ENCODE measurements at places on chromosomes 12 and 14.
A peak's percentile ranks its signal among the peaks of the same experiment; 100 is the strongest.

- peak; percentile 67 for DNase-seq
These were observed 339.3 kb downstream of the EGLN3 start for GRCh38 chr14:33611405-33612196.

GRCh38 chr12:90071996-90072395 is 363.4 kb upstream of the ATP2B1 start:
- no peak for DNase-seq

GRCh38 chr12:7609495-7609894 is 56.2 kb downstream of the APOBEC1 start:
- peak; percentile 66 for DNase-seq

GRCh38 chr14:72678356-72678755 is 215.5 kb downstream of the DPF3 start:
- peak; percentile 85 for DNase-seq

- DNase-seq: no peak
These were observed 187.4 kb upstream of the PRMT8 start for GRCh38 chr12:3303410-3304136.

GRCh38 chr12:111451649-111452129 is 46.0 kb downstream of the SH2B3 start:
- DNase-seq: peak; percentile 67

DNA sequence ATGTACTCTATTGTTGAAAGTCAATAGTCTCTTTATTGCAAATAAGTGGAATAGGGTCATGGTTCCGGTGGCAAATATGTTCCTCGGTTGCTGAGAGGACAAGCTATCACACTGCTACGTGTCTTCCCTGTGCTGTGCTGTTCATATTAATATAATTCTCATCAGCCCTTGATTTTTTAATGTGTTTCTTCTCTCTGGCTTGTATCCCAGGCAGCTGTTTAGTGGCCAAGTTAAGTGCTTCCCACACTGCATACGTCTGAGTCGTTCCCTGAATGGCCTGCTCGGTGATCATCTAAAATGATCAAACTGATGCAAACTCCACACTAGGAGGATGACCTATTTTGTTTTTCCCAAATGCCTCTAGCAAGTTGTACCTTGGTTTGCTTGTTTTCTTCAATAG is 186.4 kb downstream of the ANO6 start:
- peak; percentile 26 for DNase-seq

- DNase-seq: peak; percentile 97
These were observed 6.7 kb downstream of the IFFO1 start for GRCh38 chr12:6548966-6549683.

DNA sequence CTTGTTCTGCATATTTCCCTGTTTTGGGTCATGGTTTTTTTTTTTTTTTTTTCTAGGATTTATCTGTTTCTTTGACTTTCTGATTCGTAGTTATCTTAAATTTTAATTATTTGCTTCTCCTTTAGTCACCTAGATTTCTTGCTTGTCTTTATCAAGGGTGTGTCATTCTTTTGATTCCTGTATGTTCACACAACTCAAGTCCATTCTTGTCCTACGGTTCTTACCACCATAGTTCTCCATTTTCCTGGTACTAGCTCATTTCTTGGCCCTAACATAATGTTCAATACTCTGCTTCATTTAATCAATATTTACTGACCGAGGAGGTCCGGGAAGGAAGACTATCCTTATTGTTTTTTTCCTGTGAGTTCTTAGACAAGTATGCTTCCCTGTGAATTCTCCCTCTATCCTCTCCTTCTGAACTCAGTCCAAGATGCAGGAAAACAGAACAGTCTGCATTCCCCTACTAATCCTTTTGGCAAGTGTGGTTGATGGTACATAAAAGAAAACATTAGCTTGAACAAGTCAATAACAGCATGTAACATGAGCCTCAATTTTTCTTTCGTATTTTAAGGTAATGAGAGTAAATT is 1346.4 kb upstream of the SEL1L start:
- DNase-seq: no peak

DNA sequence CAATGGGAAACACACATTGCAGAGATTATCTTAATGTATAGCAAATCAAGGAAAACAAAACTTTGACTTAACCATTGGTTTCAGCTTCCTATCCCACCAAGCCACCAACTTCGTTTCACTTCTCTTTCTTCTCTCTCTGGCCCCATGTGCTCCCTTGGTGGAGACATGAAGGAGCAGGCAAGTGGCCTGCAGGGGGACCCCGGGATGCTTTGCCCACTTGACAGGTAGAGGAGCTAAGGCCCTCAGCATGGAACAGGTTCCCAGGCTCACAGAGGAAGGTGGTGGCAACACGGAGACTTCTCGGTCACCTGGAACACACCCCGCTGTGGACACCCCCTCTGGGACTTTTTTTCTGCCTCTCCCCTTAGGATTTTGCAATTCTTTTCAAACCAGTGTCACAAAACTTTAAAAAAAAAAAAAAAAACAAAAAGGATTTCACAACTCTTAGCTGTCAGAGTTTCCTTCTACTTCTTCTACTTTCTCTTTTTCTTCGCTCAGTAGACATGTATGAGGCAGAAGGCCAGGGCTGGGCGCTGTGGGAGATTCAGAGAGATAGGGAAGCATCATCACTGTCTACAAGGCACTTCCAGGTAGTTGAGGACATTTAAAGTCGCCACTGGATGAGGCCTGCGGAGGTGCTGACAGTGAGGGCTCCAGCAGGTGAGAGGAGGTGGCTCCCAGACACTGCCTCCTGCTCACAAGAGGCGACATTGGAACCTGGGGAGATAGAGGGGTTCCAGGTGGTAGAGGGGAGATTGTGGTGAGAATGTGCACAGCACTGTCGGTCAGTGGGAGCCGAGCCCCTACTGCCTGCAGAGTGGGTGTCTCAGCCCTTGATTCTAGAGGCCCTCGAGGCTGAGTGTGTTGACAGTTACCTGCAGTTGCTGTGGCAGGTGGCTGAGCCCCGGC is 119.6 kb downstream of the GCH1 start:
- no peak for DNase-seq

GRCh38 chr12:130280231-130280630 is 57.5 kb upstream of the PIWIL1 start:
- peak; percentile 42 for DNase-seq

GRCh38 chr12:42976122-42976521 is 386.6 kb upstream of the PRICKLE1 start:
- DNase-seq: no peak

DNA sequence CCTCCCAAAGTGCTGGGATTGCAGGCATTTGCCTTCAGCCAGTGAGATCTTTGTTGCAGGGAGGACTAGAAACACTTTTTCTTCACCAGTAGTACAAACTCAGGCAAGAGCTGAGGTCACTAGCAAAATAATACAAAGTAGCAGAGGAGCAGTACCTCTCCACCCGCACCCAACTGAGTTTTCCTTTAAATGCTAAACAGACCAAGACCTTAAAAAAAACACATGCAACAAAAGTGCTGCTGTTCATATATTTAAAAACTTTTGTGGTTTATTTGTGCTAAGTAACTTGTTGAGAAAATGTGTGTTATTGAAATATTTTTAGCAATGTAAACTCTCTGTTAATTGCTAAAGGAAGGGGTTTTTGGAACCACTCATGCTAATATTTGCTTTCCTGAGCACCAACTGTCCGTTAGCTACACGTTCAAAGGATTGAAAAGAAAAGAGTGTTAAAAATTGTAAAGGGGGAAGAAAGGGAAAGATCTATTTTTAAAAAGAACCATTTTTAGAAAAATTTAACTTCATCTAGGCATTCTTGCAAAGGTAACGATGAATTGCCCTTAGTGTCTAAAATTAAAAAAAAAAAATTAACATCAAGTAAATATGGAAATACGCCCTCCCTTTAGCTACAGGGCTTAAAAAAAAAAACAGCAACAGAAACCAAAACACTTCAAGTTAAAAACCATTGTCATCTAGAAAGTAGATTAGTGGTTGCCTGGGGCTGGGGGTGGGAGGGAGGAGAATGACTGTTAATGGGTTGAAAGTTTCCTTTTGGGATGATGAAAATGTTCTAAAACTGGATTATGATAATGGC is 114.0 kb upstream of the KRAS start:
- DNase-seq: no peak

Data from GM23248 (cell line).